ENCODE measurements at places on chromosomes 4 and X.

DNA sequence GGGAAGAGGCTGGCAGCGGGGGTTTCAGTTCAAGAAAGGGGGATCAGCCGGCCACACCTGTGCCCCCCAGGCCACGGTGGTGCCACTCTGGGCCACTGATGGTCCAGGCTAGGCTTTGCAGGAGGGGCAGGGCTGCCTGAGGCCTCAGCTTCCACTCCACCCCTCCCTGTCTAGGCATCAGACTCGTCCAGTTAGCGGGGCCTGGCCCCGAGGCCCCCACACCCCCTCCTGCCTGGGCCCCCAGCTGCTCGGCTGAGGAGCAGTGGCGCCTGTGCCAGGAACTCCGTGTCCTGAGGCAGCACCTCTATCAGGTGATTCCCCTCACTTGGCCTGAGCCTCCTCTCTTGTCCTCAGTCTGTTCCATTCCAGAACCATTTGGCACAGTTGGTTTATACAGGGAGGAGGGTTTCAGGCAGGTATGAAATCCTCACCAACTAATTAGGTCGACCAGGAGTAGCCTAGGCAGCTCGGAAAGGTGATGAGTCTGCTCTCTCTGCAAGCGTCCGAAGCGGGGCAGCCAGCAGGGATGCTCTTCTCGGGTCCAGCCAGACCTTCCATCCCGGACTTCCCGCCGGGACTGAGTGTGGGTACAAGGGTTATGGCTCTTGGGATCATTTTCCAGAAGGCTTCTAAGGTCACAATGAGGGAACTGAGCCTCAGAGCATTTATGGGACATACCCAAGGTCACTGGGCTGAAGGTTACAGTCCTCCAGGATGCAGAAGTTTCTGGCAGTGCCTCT lies 2.1 kb downstream of the NSG1 start:
- DNase-seq = no peak

GRCh38 chr4:113499696-113500095 lies 261.8 kb downstream of the CAMK2D start:
- no peak for DNase-seq

DNA sequence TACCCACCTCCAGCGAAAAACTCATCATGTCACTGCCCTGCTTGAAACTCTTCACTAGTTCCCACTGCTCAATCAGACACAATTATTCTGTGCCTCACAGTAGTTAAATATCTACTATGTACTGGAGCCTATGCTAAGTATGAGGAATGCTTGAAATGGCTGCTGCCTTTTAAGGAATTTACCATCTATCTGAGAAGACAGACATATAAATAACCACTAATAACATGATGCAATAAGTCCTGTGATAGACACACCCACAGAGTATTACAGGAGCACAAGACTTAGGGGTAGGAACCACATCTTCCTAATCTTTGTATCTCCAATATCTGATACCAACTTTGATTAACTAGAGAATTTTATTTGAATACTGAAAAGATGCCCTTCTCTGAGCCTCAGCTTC lies 21.1 kb downstream of the SLC25A53 start:
- DNase-seq = no peak

DNA sequence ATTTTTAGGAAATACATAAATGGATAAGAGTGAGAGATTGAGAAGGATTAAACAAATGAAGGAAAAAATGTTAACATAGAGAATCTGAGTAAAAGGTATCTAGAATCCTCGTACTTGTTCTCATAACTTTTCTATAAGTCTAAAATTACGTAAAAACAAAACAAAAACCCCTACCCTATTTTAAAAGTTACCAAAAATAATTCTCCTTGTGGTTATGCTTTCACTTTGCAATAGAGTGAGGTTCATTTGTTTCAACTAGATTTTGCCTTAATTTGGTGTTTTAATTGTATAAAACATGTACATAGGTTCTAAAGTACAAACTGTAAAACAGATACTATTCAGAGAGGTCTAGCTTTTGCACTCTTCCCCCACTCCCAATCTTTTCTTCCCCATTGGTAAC lies 3.8 kb upstream of the GPR34 start:
- no peak for DNase-seq

- no peak for DNase-seq
Measured at GRCh38 chrX:147848543-147849443, 62.9 kb upstream of the FMR1 start.

DNA sequence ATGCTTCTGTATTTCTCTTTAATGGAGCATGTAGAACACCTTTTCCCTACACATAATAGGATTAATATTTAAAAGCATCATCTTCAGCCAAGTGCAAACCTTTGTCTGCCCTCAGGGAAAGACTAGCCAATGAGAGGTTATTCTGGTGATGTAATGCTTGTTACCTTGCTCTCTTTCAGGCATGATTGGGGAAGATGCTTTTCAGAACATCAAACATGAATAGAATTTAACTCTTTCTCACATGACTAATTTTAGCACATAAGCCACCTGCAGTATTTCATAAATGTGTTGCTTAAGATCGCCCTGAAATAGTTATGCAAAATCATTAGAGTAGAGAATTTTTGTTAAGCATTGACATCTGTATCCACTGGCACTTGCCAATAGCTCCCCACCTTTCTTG lies 10.7 kb upstream of the EPGN start:
- DNase-seq = no peak

GRCh38 chr4:97394653-97395052 lies 748.6 kb downstream of the STPG2 start:
- DNase-seq = no peak

- no peak for DNase-seq
Measured at GRCh38 chrX:135974279-135974856, 580 bp upstream of the MMGT1 start.

- no peak for DNase-seq
Measured at GRCh38 chr4:6663596-6664393, 23.3 kb downstream of the MRFAP1 start.

GRCh38 chr4:152164561-152164960 lies 371.3 kb downstream of the FBXW7 start:
- DNase-seq = no peak

Data from CD4-positive, alpha-beta T cell treated with Interleukin-15 for 4 hours (primary cell).